ENCODE measurements at places on chromosomes 2 and 18.

DNA sequence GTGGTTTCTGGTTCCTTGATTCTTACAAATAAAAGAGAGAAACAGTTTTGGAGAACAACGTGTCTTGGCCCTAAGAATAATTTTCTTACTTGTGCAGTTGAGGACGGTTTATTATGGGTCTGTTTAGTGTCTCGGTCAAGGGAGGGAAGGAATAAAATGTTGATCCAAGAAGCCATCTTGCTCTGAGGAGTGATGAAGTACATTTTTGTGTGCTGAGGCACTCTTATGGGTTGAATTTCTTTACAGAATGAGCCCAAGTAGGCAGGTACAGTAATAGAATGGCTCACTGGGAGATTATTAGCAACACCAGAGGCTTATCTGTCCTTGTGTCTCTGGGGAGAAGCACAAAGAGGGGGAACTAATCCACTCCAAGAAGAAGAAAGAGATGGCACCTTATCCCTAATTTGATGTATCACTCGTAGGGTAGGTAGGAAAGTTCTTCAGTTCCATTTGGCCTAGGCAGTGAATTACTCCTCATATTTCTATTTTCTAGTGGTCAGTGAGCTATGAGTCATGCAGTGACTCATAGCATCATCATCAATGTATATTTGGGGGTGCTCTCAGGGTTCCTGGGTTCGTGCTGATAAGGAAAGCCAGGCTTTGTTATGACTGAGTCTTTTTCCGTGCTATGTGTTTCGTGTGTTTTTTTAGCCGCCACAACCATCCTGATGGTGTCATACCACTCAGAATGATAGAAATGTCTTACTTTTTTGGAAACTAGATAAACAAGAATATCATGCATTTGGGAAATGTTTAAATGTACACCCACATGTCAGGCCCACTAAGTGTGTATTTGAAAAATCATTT, 250.1 kb upstream of the CTAGE1 start:
- peak; percentile 44 for DNase-seq

DNA sequence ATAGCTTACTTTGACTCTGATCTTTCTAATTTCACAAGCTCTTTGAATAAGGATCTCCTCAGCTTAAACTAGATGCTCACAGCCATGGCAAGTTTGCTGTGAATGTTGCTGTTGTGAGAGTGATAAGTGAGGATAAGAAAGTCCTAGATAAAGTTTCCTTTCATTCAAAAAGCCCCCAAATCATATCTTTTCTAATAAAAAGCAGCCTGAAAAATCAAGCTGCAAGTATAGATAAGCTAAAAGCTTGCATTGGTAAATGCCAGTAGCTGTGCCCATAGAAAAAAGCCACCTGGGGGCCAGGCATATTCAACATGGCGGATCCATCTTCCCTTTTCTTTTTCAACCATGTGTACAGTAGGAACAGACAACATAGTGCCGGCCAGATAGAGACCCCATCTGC, 4.3 kb downstream of the NLRC4 start:
- DNase-seq, result no peak

GRCh38 chr2:96618596-96619283, 19.4 kb downstream of the KANSL3 start:
- no peak for DNase-seq

GRCh38 chr2:231930593-231931281, 4.5 kb upstream of the NPPC start:
- DNase-seq, result no peak

GRCh38 chr2:9673914-9674481, 43.2 kb upstream of the YWHAQ start:
- no peak for DNase-seq

- no peak for DNase-seq
Observed at GRCh38 chr2:55103046-55103445, 52.8 kb upstream of the RTN4 start.

GRCh38 chr18:48949050-48949605, 1.6 kb downstream of the SMAD7 start:
- DNase-seq, result peak; percentile 69

DNA sequence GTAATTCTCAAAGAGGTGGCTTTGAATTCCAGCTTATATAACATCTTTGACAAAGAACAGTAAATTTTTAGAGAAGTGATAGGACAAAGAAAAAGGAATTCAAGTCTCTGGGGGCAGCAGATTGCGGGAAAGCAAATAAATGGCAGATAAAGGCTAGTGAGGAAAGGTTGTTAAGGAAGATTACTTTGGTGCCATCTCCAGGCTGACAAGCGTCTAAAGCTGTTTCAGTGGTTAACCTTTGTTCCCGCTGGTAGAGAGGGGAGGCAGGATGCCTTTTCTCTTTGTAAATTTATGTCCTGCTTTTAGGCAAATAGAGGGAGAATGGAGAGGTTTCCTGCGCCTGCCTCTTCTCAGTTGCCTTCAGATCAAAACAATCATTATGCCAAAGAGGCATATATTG, 431.2 kb upstream of the CHST9 start:
- no peak for DNase-seq

DNA sequence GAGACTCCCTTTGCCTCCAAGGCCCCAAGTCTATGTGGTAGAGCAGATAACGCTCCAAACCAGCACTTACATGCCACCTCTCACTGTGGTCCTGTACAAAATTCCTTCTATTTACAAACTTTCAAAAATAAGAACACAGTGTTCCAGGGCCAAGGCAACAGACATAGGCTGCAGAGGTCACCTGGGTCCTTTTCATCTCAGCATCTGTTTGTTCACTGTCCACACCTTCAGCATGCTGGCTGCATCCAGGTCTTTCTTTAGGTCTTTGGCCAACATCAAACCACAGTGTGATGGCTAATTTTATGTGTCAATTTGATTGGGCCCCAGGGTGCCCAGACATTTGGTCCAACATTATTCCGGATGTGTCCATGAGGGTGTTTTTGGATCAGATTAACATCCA, 20.0 kb upstream of the INO80C start:
- no peak for DNase-seq

DNA sequence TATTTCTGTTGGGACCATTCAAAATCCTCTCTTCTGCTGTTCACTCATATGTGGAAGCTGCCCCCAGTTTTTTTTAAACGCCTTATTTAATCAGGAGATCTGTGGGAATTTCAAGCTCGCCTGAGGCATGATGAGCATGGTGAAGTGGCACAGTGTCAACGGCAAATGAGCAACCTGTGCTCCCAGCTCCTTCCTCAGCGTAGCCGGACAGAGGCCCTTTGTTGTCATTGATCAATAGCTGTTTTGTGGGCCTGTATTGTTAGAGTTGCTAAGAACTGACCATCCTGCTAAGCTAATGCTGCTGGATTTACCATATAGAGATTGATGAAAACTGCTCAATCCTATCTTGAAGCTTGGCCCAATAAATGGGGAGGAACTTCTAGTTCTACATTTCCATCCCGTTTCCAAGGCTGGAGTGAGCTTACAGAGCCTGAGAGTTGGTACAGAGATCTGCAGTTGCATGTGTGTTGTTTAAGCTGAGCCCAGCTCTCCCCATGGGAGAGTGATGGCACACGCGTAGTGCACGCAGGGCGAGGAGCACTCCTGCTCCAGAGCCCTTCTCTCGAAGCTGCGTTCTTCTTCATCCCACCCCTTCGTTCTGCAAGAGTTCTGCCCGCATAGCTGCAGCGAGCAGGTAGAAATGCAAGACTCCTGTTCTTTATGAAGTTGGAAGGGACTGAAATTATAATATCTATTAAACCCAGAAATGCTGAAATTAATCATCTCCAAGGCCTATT, 108.8 kb downstream of the RTN4 start:
- no peak for DNase-seq

DNA sequence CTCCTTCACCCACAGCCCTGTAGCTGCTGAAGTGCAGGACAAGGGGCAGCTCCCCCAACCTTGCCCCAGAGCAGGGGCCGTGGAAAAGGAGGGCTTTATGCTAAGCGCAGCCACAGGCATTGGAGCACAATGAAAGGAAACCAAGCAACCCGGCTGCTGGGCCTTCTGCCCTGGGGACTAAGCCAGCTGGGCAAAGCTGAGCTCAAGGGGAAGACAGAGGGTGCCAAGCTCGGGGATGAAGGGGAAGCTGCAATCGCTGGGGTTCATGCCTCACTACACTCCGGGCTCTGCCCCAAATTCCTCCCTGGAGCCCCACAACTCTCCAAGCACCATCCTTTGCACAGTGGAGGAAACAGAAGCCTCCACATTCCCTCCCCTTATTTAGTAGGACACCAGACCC, 12.4 kb downstream of the SFXN5 start:
- DNase-seq, result no peak

- DNase-seq, result no peak
Observed at GRCh38 chr2:164831180-164831579, 10.4 kb downstream of the COBLL1 start.

DNA sequence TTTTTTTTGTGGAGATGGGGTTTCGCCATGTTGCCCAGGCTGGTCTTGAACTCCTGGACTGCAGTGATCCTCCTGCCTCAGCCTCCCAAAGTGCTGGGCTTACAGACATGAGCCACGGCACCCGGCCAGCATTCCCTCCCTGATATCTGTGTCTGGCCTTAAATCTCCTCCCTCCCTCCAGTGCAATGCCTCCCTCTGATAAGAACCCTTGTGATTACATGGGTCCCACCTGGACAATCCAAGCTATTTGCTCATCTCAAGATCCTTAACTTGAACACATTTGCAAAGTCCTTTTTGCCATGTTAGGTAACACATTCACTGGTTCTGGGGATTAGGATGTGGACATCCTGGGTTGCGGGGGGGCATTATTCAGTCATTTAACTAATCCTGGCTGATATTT, 40.5 kb upstream of the CREB1 start:
- DNase-seq, result no peak

DNA sequence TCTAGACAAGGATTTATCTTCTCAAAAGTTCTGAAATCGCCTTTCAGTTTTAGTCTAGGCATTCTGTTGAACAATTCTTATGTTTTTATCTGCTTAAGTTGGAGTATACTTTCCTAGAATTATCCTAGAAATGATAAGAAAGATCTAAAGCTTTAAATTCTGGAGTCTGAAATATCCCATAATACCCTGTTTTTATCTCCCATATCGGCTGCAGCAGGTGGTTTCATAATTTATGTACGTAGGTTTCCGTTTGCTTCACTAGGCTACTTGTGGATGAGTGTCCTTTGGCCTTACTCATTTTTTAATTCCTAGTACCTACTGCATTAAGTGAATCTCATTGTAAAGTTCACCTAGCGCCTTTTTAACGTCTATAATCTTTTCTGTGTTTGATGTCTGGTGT, 58.5 kb upstream of the MGAT5 start:
- no peak for DNase-seq

DNA sequence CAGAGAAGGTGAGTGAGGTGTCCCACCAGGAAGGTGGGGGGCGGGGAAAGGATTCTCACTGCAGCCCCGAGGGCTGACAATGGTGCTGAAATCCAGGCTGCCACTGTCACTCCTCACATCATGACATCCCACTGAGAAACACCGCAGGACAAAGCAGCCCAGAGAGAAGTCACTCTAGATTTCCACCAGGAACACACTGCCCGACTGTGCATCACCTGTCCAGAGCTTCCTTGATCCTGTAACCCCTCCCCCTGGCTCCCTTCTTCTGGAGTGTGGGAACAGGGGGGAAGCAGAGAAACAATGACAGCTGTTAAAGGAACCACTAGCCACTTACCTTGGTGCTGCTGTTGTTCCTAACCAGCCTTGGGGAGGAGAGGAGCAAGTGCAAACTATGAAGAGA, 69.9 kb downstream of the MRO start:
- no peak for DNase-seq

DNA sequence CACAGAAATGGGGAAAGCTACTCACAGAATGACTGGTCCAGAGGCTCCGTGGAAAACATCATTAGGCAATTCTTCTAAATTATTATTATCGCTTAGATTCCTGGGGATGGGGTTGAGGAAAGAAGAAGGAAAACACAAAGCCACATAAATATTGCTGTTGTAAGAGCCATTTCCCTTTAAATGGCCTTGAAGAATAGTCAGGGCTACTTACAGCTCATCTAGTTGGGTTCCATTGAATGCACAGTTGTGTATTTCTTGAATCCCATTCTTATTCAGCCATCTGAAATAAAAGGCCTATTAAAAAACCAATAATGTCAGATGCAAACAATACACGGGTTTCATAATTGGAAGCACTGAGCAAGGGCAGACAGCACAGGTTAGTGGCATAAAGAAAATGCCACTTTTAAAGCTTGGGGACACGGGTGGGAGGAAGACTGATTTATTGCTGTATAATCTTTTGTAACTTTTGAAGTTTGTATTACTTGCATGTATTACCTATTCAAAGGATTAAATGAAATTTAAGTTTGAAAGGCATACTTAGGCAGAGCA, 171.4 kb downstream of the FSHR start:
- no peak for DNase-seq

DNA sequence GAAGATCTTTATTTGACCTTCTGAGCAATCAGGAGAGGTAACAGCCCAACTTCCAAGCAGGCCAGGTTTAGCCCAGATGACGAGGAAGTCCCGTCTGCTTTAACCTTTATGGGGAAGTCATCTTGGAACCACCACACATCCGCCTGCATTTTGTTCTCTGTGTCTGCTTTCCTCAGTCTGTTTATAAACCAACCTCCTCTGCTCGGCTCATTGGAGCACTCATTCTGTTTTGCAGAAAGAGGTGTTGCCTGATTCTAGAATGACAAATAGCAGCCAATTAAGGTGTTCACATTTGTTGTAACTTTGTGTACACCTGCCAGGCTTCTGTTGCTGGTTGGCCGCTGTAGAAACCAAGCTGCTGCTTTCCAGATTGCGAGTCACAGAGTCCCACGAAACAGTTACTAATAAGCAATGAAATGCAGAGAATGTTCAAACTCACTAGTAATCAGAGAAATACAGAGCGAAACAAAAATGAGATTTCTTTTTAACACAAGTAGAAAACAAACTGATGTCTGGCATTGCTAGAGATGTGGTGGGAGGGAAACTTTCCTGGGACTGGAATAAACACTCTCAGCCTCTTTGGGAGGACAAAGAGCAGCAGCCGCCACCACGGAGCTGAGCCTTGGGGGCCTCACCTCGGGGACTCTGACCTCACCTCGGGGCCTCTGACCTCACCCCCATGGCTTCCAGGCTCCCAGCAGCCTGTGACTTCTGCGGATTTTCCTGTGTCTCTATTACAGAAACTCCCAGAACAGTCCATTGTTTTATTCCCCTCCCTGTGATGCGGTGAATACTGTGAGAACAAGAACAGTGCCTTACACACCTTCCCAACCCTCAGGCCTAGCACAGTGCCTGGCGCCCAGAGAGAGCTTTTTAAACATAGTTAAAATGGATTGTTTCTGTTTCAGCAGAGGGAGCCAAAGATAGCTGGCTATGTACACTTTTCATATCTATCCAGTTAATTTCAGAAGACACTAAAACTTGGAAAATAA, 64.0 kb downstream of the MBP start:
- no peak for DNase-seq

DNA sequence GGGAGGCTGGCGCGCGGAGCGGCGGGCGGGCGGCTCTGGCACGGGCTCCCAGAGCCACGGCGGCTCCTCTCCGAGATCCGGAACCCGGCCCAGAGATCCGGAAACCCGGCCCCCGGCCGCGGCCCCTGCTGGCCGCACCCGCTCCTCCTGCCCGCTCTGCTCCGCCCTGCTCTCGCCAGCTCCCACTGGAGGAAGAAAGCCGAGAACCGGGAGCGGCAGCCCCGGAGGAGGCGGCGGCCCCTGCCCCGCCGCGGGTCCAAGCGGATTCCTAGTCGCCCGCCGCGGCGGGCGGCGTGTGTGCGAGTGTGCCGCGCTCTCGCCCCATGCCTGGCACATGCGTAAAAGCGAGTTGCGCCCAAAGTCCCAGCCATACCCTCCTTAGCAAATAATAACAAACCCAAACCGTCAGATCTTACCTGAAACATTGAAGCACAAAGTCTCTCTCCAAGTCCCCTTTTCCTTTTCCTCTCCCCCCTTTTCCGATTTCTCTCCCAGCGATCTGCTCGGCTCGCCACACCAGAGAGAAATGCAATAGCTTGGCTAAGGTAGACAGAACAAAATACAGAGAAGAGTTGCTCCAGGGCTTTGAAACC, 108.7 kb upstream of the KCTD1 start:
- peak; percentile 65 for DNase-seq

All from GM13976 (cell line).